ENCODE measurements at places on chromosomes 5 and 9. TPM values are rescaled to one million over a fixed set of nuclear protein-coding genes. Genes with fewer than 3 reads are reported as not detected.

GRCh38 chr5:33691856-33692255 lies 199.9 kb downstream of the ADAMTS12 start:
- ATAC-seq = no peak

DNA sequence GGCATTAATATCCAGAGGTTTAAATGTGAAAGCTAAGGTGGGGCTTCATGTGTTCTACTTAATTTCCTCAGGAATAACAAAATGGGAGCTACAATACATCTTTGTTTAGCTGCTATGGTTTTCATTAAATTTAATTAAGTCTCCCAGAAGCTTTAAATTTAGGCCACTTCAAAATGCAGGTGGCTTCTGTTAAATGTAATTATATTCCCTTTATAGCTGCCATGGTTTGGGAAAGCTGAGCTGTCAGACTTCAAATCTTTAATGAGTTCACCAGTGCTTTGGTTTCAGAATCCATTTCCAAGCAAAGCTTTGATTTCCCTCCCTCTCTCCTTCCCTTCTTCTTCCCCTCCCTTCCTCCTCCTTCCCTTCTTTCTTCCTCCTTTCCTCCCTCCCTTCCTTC lies 58.4 kb upstream of the FAM170A start:
- ATAC-seq = no peak

- ATAC-seq = peak; percentile 38
Observed at GRCh38 chr9:94199776-94200175, 59.3 kb upstream of the ZNF169 start.

DNA sequence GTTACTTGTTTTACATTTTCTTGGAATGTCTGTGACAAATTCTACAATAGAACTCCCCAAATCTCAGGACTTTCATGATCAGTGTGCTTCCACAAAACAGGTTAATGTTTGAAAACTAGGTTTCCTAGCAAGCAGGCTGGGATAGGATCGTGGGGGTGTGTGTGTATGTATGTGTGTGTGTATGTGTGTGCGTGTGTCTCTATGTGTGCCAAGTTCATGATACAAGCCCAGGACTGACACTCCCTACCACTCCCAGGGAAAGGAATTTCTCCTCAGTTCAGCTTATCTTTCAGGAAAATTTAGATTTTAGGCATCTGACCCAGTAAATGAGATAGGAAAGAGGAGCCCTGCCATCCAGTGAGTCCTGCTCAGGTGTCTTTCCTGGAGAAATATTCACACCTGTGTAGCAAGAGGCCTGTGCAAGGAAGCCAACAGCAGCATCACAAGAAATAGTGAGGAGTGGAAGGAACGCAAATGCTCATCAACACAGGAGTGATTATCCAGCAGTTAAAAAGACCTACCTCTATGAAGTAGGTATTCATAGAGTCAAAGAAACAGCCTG lies 13.8 kb upstream of the ABLIM3 start:
- peak; percentile 41 for ATAC-seq

Gene HDAC3
- 48.2 TPM for total RNA-seq

DNA sequence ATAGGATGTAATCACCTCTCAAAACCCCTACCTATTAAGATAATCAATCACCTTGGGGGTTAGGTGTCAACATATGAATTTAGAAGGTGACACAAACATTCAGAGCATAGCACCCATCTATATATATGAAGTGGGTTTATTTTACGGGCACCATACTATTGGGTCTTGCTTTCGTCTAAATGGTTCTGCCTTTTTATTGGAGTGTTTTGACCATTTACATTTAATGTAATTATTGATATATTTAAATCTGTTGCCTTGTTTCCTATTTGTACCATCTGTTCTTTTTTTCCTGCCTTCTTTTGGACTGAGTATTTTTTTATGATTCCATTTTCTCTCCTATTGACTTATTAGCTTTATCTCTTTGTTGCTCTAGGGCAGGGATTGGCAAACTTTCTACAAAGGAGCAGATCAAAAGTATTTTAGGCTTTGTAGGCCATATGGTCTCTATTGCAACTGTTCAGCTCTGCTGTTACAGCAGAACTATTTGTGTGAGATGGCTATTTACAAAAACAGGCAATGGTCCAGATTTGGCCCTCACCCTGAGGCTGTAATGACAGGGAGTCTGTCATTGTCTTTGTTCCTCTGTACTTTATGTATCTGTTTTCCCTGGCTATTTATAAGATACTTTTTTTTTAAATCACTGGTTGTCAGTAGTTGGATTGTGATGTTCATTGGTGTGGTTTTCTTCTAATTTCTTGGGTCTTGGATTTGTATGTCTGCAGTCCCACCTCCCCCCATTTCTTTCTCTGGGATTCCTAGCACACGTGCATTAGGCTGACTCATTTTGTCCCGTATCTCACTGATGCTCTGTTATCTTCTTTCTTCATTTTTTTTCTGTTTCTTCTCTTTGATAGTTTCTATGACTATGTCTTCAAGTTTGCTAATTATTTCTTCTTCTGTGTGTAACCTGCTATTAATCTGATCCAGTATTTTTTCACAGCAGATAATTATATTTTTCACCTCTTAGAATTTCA lies 127.1 kb downstream of the DAB2IP start:
- no peak for ATAC-seq

- ATAC-seq = no peak
Observed at GRCh38 chr5:61678966-61679365, 346.9 kb downstream of the ZSWIM6 start.

Gene MYMK
- not detected for total RNA-seq

GRCh38 chr9:7258688-7259396 lies 501.1 kb downstream of the KDM4C start:
- ATAC-seq = no peak

Gene PLPP7
- 0.28 TPM for total RNA-seq

DNA sequence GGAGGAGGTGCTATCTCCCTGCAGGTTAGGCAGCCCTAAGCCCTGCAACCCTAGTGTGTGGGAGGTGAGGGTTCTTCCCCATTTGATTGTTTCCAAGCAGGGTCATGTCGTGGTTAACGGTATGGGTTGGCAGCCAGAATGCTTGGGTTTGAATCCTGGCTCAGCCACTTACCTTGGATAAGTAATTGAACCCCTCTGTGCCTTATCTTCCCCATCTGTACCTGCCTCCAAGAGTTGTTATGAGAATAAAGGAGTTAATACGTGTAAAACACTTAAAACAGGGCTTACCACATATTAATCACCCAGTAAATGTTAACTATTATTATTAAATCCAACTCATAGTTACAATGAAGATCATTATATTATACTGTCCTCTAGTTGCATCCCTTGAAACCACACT lies 52.2 kb upstream of the SPATA31E1 start:
- ATAC-seq = no peak

DNA sequence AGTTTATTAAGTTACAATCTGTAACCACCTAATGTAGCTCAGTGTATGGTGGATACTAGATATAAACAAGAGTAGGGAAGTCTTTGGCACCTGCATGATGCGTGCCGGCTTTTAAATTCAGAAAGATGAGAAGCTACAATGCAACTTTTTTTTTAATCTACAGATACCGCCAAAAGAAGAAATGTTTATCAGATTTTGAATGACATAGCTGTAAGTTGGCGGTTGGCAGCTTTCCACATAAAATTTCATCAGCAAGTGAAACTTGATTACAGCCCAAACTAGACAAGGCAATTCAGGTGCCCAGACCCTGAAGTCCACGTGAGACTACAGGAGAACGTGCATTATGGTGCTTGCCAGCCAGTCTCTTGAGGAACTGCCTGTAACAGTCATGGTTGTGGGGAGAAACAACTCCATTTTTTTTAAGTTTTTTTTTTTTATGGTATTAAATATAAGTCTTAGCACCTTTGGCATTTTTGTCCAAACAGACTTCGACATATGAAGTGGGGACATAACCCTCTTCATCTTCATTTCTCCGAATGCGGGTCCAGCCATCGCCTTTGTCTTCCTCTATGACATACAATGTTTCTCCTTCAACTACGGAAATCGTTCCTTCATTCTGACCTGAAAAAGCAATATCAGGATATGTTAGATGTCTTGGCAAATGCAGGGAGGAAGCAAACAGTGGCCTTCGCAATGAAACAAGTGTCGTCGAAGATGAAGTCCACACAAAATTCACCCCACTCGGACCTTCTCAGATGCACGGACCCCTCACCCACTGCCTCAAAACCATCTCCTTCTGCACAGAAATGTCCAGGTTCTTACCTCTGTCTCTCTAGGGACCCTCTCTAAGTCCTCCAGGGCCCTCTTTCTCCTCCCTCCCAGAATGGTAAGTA lies 60.4 kb downstream of the USP20 start:
- ATAC-seq = no peak

DNA sequence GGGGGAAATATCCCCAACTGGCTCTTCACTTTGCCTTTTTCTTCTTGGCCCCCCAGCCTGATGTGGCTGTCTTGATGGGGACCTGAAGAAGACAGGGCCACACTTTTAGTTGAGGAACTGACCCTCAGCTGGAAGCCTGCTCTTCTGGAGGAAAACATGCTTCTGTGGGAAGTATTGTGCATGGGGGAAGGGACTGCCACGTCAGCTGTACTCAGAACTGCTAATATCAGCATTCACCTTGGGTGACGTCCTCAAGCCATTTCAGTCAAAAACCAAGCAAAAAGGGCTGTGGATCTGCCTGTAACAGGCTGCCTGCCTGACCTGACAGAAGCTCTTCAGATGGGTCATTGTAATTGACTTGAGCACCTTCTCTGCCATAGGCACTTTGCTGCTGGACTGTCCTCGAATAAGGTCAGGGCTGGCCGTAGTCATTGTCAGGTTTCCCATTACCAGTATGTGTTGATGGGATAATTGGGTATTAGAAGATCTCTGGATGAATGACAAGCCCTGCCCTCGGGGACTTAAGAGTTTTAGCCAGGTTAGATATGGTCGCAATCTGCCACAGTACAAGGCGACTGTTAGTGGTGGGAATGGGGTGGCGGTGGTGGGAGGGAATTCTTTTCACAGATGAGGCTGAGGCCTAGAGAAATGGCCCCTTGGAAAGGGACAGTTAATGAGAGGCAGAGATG lies 10.4 kb downstream of the RAI14 start:
- ATAC-seq = no peak

Measured in esophagus mucosa (tissue), 1 donor.